ENCODE measurements at places on chromosomes 4 and X.

GRCh38 chr4:165866019-165866650 lies 6.9 kb upstream of the TLL1 start:
- DNase-seq: no peak

DNA sequence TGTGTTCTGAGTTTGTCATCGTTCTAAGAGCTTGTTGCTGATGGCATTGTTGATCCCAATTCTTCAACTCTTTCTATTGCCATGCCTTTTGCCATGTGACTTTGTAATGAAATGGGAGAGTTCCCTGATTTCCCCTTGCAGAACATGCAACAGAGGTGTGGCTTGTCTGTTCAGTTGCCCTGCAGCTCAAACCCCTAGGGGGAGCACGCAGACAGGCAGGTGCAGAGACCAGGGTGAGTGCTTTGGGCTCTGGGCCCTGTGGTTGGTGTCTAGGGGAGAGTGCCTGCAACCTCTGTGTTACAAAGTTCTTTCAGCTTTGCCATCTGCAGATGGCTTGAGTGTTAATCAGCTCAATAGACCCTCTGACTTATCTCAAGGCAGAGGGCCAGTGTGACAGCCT lies 332.7 kb downstream of the MID1IP1 start:
- DNase-seq: no peak

- DNase-seq: no peak
These were observed 14.4 kb upstream of the FAM9A start for GRCh38 chrX:8815460-8816065.

- no peak for DNase-seq
These were observed 26.2 kb upstream of the GPR173 start for GRCh38 chrX:53022381-53022780.

DNA sequence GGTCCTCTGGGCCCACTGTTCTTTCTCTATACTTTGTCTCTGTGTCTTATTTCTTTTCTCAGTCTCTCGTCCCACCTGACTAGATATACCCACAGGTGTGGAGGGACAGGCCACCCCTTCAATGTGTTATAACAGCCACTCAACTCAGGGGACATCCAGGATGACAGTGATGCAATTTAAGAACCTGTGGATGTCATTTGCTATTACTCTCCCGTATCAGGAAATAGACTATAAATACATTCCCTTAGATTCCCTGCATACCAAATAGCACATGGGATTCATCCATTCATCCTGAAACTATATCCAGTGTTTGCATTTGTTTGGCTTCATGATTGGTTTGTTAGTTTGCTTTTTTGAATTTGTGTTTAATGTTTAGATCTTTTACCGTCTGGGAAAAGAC lies 16.6 kb upstream of the QRFPR start:
- DNase-seq: no peak

- no peak for DNase-seq
These were observed 18.0 kb upstream of the MND1 start for GRCh38 chr4:153326513-153326912.

DNA sequence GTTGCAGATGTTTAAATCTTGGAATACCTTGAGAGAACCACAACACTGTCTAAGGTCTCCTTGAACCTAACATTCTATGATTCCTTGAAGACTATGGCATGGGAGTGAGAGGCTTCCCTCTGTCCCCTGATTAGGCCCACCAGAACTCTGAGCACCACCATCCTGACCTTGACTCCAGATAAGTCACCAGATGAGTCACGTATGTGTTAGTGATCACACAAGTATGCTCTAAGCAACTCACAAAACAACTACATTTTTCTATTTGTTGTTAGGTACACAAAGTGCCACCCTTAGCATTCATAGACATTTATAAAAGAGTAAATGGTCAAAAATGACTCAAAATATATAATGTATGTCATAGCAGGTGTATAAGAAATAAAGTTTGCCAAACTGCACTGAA lies 252.9 kb upstream of the CXXC4 start:
- DNase-seq: no peak
